Activated CD4-positive, alpha-beta T cell treated with anti-CD3 and anti-CD28 coated beads, Interleukin-2, amount 10 ng/mL, durations not matched to agents 24 days and 14 days (primary cell): ENCODE measurements at places on chromosomes 12 and 14.

GRCh38 chr14:54040846-54041245 lies 84.2 kb upstream of the BMP4 start:
- no peak for DNase-seq

- no peak for DNase-seq
Observed at GRCh38 chr12:119373001-119373400, 38.5 kb downstream of the CCDC60 start.

GRCh38 chr12:123151457-123152454 lies 866 bp upstream of the PITPNM2 start:
- DNase-seq: no peak

- DNase-seq: no peak
Observed at GRCh38 chr14:87411370-87411769, 581.6 kb downstream of the GALC start.

DNA sequence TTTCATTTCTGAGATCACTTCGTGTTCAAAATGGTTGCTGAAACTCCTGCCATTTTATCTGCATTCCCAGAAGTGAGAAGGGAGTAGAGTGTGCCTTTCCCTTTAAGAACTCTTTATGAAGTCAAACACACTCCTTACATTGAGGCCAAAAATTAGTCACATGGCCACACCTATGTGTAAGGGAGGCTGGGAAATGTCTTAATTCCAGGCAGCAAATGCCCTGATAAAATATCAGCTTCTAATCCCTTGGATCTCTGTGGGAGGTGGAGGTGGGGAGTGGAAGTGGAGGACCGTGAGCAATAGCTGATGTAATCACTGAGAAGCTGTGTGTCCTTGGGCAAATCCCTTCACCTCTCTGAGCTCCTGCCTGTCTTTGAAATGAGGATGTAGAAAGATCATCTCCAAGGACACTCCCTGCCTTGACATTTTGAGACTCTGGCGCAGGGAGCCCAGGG lies 22.7 kb upstream of the ANKRD9 start:
- no peak for DNase-seq

DNA sequence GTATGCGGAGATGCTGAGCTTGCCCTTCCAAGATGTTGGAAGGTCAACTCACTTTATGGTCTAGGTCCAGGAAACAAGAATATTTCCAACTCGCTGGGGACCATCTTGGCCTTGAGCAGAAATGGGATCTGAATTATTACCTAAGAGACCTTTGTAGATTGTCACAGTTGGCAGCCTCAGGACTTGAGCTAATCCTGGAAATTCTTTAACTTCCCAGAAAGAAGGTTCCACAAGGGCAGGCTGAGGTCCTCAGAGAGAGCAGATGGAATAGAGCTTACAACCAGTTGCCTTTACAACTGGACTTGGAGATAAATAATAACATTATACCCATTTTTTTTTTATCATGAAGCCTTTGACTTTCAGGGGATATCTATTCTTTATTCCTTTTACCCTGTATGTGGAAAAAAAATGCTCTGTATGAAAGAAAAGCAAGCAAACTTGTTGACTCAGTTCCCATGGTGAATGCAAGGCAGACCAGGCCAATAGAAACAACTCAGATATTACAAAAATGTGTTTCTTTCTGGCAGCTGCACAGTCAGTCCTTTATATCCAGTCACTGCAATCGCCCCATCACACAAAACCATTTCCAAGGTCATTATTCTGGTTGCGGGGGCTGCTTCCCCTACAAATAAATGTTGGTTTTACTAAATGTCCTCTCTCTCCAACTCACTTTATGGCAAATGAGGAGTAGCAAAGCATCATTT lies 401.4 kb downstream of the ZFP36L1 start:
- DNase-seq: no peak

- no peak for DNase-seq
Observed at GRCh38 chr14:71487449-71487848, 444.8 kb upstream of the RGS6 start.
